ENCODE measurements at places on chromosomes 13 and 19. TPM values are rescaled to one million over a fixed set of nuclear protein-coding genes. Genes with fewer than 3 reads are reported as not detected.

The ZNF792 gene
- total RNA-seq: 4.8 TPM

The ZNF471 gene
- total RNA-seq: 2.9 TPM

The REXO1 gene
- 4.1 TPM for total RNA-seq

The WDR87 gene
- not detected for total RNA-seq

The SBSN gene
- total RNA-seq: 0.23 TPM

The DACT3 gene
- 6.5 TPM for total RNA-seq

The CCDC106 gene
- 6.4 TPM for total RNA-seq

The ZNF536 gene
- not detected for total RNA-seq

The UTP14C gene
- 6.2 TPM for total RNA-seq

The ZNF345 gene
- 1.3 TPM for total RNA-seq

The CD70 gene
- total RNA-seq: not detected

The ATXN8OS gene
- total RNA-seq: not detected

The MTUS2 gene
- 0.30 TPM for total RNA-seq

The PDCD5 gene
- total RNA-seq: 126 TPM

The RASAL3 gene
- total RNA-seq: not detected

The VSTM2B gene
- total RNA-seq: not detected

The CEACAM3 gene
- not detected for total RNA-seq

The GNA15 gene
- total RNA-seq: not detected

The PSG6 gene
- not detected for total RNA-seq

The GRK1 gene
- total RNA-seq: not detected

The KLK14 gene
- not detected for total RNA-seq

The STARD13 gene
- total RNA-seq: 17.0 TPM

Data from smooth muscle cell of the coronary artery (primary cell).